ENCODE measurements at places on chromosomes 13 and 19.

DNA sequence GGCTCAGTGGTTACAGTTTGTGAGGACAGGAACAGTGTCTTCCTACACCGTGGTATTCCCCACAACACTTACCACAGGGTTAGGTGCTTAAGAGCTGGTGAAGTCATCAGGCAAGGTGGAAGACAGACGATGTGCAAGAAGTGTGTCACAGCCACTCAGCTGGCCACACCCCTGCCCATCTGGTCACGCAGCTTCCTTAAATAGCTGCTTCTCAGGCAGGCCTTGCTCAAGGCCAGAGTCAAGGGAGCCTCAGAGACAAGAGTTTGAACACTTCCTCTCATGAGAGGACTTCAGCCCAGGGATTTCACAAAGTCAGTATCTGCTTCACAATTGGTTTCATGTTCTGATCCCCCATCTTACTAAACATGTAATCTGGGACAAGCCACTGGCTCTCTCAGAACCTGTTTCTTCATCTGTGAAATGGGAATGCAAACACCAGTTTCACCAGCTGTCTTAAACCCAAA is 80.3 kb upstream of the FRY start:
- DNase-seq, result no peak

GRCh38 chr13:80359778-80360452 is 19.0 kb upstream of the SPRY2 start:
- DNase-seq, result no peak

GRCh38 chr19:13989487-13989886 is 16.6 kb downstream of the RFX1 start:
- no peak for DNase-seq

DNA sequence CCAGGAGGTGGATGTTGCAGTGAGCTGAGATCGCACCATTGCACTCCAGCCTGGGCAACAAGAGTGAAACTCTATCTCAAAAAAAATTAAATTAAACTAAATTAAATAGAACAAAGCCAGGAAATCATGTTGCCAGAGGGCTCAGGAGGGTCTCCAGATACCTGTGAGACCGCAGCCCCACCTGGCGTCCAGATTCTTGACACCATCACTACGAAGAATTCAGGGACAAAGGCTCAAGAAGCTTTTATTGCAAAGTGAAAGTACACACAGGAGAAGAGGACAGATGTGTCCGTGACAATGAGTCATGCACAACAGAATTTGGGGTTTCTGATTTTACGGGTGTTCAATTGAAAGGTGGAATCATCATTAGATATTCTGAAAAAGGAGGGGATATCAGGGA is 76.6 kb downstream of the STOML3 start:
- no peak for DNase-seq

Measured in RWPE2 (cell line).